ENCODE measurements at places on chromosomes 6 and 20.

DNA sequence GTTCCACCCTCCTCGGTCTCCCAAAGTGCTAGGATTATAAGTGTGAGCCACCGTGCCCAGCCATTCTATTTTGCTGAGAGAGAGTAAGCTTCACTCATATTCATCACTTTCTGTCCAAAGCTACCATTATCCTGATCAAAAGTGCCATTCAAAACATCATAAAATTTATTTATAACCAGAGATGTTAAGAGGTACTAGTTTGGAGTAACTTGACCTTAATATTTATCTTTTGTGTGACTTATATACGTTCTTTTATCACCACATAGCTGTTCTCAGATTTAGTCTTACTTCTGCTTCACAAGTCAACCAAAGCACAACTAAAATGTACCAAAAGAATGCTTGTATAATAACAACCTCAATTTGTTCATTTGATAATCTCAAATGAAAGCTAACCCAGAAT lies 18.1 kb downstream of the AKIRIN2 start:
- DNase-seq = no peak

DNA sequence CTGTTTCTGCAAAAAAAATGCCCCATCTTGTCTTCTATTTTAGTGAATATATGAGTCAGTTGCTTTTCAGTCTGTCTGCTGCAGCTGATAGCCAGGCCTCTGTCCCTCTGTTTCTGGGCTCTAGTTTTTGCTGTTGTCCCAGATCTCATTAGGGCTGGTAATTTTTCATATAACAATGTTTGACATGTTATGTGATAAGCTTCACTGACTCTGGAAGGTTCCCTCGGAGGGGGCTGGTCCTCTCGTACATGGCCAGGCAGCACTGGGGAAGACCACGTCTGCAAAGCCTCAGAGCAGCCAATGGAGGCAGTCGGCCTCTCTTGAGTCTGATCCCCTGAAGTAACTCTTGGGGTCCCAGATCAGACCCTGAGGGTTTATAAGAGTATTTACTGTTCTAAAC lies 223.8 kb downstream of the THBS2 start:
- DNase-seq = no peak

DNA sequence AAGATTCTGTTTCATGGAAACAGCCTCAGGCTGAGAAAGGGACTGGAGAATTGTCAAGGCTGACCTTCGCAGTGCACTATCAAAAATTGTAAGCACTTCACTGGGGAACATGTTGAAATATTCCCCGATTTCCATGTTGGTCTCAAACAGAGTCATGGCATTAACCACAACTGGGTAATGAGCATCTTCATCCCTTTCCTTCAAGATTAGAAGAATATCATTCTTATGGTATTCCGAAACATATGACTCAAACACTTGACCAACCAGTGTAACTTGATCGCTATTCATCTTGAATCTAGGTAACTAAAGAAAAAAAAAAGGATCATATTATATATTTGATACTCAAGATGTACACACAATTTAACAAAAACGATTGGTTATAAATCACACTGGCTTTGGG lies 3.5 kb downstream of the MCM9 start:
- DNase-seq = no peak

DNA sequence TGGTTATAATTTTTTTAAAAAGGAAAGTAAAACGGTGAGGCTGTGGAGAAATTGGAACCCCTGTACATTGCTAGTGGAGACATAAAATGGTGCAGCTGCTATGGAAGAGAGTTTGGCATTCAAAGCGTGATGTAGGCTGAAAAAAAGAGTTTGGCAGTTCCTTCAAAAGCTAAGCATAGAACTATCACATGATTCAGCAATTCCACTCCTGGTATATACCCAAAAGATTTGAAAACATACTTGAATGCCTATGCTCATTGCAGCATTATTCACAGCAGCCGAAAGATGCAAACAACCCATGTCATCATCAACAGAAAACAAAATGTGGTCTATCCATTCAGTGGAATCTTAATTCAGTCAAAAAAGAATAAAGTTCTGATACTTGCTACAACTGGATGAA lies 4.5 kb upstream of the SGK2 start:
- DNase-seq = no peak

- DNase-seq = no peak
Measured at GRCh38 chr20:54061101-54061881, 9.1 kb downstream of the BCAS1 start.

DNA sequence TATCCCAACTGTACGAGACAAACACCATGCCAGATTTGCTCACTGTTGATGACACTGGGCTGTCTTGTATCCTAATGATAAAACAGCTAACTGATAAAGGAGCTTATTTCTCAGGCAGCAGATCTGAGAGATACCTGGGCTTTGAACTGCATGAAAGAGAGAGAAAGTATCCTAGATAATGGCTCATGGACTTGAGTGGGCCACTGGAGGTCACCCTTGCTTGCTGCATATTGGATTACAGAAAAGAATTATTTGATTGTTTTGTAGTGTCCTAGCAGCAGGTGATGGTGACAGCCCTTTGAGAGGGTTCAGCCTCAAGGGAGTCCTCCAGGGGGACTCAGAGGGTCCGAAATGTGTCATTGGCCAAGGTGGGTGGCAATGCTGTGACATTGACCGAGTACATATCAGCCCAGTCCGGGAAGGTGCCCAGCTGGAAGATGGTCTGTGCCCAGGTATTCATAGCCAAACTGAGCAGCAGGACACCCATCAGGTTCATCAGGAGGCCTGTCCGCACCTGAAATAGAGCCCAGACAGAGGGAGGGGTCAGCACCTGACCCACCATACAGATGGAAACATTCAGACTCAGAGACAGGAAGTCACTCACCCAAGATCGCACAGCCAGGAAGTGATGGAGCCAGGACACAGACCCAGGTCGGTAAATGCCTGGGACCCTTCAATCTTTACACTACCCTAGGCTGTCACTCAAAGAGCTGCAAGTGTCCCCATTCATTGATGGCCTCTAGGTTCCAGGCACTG lies 9.4 kb upstream of the OCSTAMP start:
- no peak for DNase-seq

- no peak for DNase-seq
Measured at GRCh38 chr20:50852085-50852484, 57.2 kb downstream of the BCAS4 start.

- no peak for DNase-seq
Measured at GRCh38 chr6:65984089-65984488, 277.1 kb upstream of the EYS start.

DNA sequence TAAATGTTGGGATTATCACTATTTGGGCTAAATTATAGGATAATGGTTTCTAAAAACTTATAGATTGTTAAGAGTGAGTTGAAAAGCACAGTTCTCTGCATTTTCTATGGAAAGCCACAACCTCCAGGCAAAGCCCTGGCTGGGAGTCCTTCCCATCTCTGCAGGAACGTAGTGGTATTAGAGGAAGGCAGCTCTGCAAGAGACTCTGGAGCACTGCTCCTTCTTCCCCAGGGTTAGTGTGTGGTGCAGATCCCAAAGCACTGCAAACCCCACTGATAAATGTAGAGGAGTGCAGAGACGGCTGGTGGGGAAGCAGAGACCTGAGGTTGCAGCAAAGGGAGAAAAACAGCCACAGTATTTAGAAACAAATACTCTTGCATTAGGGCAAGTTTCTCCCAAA lies 225.3 kb downstream of the TINAG start:
- DNase-seq = no peak

DNA sequence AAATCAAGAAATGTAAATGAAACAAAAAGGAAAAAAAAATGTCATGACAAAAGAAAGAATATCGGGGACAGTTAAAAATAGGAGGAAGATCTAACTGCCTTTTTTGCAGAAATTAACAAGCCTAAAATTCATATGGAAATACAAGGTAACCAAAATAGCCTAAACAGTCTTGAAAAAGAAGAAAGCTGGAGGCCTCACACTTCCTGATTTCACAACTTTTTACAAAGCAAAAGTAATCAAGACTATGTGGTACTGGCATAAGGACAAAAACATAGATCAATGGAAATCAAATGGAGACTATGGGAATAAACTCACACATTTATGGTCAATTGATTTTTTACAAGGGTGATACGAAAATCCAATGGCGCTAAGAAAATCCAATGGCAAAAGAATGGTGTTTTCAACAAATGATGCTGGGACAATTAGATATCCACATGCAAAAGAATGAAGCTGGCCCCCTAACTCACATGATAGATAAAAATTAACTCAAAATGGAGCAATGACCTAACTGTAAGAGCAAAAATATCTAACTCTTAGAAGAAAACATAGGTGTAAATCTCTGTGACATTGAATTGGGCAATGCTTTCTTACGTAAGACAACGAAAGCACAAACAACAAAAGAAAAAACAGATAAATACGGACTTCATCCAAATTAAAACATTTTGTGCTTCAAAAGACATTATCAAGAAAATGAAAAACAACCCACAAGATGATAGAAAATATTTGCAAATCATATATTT lies 24.5 kb downstream of the MAP3K5 start:
- DNase-seq = no peak

GRCh38 chr6:106658469-106658868 lies 29.1 kb downstream of the QRSL1 start:
- DNase-seq = no peak

DNA sequence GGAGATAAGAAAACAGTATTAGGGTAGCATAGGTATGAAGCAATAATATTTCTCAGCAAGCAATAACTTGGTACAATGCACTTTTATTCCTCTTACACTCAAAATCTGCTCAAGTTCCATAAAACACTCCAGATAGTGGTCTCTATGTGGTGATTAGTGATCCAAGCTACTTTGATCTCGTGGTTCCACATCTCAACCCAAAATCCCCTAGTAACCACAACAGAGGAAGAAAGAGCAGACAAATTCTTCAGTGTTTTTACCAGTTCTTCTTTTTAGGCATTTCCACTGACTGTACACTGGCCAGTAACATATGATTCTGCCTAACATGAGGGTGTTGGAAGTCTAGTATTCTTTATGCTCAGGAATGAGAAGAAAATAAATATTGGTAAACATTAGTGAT lies 309.0 kb upstream of the PTCHD4 start:
- no peak for DNase-seq

- DNase-seq = no peak
Measured at GRCh38 chr6:78670802-78671201, 196.5 kb upstream of the IRAK1BP1 start.

DNA sequence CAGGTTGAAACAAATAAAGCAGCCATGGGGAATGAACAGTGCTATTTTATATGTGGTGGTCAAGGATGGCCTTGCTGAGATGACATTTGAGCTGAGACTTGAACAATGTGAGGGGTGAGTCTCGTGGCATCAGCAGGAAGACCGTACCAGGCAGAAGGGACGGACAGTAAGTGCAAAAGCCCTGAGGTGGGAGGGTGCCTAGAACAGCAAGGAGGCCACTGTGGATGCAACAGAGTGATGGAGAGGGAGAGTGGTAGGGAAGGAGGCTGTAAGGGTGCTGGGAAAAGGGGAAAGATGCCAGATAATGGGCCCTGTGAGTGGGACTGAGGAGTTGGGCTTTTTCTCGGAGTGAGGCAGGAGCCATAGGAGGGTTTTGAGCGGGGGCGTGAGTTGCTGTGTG lies 11.5 kb downstream of the KCNB1 start:
- DNase-seq = no peak

DNA sequence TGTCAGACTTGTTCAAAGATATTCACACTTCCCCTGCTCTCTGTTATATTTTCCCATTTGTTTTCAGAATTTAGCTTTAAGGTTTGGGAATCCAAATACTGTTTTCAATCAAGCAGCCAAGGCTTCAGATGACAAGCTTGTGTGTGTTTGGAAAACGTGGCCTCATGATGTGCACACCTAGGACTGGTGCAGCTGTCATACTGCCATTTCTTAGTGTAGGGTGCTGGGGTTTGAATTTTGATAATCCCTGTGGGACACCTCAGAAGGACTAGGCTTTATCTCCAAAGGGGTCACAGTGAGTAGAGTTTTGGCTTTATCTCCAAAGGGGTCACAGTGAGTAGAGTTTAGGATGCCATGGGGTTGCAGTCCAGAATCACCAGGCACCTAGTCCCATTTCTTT lies 65.3 kb upstream of the JAG1 start:
- DNase-seq = no peak

GRCh38 chr20:2900845-2901592 lies 27.7 kb downstream of the PTPRA start:
- no peak for DNase-seq

DNA sequence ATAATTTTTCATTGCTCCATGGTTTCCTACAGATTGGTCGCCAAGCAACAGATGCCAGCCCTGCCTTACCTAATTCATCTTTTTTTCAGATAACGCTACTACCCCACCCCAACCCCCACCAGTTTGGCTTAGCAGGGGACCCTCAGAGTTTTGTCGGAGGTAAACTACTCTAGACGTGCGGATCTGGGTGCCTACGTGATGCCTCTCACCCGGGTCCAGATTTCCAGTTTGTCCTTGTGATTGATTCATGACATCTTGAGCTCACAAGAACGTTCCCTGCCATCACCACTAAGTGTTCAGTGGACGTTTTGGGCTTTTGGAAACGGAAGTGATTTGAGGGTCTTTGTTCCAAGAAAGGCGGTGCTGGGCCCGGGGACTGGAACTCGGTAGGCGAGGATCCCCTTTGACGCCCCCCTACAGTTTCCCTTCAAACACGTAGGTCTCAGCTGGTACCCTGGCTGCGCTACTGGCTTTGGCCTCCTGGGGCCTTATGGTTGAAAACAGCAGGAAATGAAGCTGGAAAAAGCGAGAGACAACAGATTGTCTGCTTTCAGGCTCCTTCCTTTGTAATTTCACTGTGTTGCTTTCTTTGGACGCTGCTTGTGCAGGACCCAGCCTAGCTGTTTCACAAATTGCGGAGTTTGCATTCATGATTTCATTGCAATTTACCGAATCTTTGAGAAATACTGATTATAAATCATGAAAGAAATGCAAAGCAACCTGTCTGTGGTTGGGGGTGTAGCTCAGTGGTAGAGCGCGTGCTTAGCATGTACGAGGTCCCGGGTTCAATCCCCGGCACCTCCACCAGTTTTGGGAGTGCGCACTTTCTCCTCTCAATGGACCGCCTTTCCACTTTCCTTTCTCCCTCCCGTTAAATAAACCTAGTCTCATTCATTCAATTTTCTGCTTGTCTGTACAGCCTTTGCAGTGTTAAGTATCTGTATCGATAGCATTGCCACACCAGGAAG lies 81.0 kb downstream of the GPX5 start:
- DNase-seq = peak; percentile 15

DNA sequence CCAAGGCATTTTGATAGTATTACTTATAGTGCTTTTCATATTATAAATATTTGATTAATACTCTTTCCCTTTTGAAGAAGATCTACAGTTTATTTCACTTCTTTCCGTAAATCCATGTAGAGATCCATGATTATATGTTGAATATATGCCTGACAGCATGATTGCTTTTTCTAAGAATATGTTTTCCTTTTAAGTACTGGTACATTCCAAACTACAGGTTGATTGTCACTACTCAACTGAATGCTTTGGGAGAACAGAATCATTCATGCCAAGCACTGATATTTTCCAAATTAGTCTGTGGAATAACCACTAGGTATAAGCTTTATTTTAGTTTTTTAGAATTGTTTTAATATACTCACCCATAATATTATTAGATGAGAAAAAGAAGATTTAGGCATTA lies 330.2 kb downstream of the BCKDHB start:
- no peak for DNase-seq

GRCh38 chr6:157376241-157376640 lies 4.7 kb upstream of the ZDHHC14 start:
- no peak for DNase-seq

GRCh38 chr6:7267071-7267465 lies 45.9 kb downstream of the SSR1 start:
- DNase-seq = no peak
